ENCODE measurements at places on chromosomes 5 and 9. TPM values are rescaled to one million over a fixed set of nuclear protein-coding genes. Genes with fewer than 3 reads are reported as not detected.

The ABCA1 gene
- 19.4 TPM for total RNA-seq

DNA sequence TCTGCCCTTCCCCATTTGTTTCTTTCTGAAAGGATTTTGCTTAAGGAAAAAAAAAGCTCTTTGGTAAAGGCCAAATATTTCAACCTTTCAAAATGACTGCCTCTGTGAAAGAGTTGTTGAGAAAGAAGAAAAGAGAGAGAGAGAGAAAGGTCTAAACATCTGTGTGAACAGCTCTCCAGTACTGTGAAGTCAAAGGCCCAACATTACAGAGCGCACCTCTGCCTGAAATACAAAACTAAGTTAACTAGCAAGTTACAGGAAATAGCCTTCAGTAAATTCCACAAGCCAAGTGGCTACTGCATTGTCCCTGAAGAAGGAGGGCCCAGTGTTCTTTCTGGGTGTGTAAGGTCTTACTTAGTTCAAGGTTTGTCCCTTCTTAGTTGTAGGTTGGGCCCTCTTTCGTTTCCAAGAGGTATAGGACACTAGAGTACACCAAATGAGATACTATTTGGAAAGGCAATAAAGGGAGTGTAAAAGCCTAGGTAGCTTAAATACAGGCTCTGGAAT lies 104.4 kb downstream of the THBS4 start:
- H3K4me3 ChIP-seq: no peak overlapping the region
- peak overlapping the region; percentile 88 for H3K27ac ChIP-seq
- H3K36me3 ChIP-seq: no peaks in the 10 kb centered on the region
- H3K4me1 ChIP-seq: peaks cover 18% of the 10 kb centered on the region
- no peaks in the 10 kb centered on the region for H3K27me3 ChIP-seq

DNA sequence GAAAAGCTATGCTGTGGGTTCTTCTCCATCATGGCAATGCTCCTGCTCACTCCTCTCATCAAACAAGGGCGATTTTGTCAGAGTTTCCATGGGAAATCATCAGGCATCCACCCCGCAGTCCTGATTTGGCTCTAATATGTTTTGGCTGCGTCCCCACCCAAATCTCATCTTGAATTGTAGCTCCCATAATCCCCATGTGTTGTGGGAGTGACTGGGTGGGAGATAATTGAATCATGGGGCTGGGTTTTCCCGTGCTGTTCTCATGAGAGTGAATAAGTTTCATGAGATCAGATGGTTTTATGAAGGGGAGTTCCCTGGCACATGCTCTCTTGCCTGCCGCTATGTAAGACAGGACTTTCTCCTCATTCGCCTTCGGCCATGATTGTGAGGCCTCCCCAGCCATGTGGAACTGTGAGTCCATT lies 163.8 kb downstream of the GADD45G start:
- H3K27me3 ChIP-seq: no peaks in the 10 kb centered on the region
- H3K4me1 ChIP-seq: no peaks in the 10 kb centered on the region
- no peak overlapping the region for H3K4me3 ChIP-seq
- H3K36me3 ChIP-seq: no peaks in the 10 kb centered on the region
- H3K27ac ChIP-seq: no peak overlapping the region

The DDX4 gene
- total RNA-seq: not detected

The SLC2A6 gene
- total RNA-seq: 1.2 TPM

The RNF183 gene
- 0.38 TPM for total RNA-seq

- DNase-seq: no peak
- no peak overlapping the region for H3K4me3 ChIP-seq
- no peak overlapping the region for H3K27ac ChIP-seq
- no peaks in the 10 kb centered on the region for H3K4me1 ChIP-seq
- no peaks in the 10 kb centered on the region for H3K36me3 ChIP-seq
- no peaks in the 10 kb centered on the region for H3K27me3 ChIP-seq
These were observed 40.3 kb upstream of the NAA35 start for GRCh38 chr9:85900504-85901201.

- no peak for DNase-seq
- H3K4me1 ChIP-seq: peaks cover 1% of the 10 kb centered on the region
- H3K36me3 ChIP-seq: no peaks in the 10 kb centered on the region
- no peak overlapping the region for H3K27ac ChIP-seq
- H3K4me3 ChIP-seq: no peak overlapping the region
These were observed 40.4 kb upstream of the SMU1 start for GRCh38 chr9:33116860-33117259.

DNA sequence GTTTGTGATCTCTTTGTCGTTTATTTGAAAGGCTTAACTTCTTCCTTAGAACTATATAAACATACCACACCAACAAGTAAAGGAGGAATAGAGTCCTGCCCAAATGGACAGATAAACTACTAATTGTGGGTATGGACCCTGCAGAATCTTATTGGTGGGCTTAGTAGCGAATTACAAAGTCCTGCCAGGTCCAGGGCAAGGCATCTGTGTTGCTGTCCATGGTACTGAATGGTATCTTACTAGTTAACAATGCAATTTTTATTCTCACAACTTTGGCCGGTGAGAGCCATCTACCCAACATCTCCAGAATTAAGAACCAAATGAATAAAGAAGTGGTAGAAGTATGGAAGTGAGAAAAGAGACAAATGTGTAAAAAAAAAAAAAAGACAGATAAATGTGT lies 1782.4 kb upstream of the WWC1 start:
- H3K4me1 ChIP-seq: no peaks in the 10 kb centered on the region
- no peak for DNase-seq
- no peaks in the 10 kb centered on the region for H3K36me3 ChIP-seq
- H3K27me3 ChIP-seq: no peaks in the 10 kb centered on the region

DNA sequence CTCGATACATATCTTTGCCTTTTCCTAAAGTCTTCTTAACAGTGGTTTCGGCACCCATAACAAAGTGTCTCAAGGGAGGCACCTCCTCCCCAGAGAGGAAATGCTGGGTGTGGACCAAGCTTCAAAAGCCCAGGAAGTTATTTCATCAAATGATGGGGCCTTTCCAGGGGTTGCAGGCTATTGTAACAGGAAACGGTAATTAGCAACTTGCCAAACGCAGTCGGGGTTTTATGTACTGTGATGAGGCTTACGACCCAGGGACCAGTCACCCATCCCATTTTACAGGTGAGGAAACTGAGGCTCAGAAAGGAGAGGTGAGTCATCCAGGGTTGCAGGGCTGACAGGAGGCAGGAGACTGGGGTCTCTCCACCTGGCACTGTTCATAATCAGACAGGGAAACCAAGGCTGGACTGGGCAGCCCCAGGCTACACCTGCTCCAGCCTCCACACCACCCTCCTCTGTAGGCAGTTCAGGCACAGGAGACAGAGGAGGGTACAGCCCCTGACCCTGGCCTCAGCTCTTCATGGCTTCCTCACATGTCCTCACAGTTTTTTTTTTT lies 30.0 kb upstream of the SUSD3 start:
- H3K27ac ChIP-seq: no peak overlapping the region
- no peak for DNase-seq
- no peak overlapping the region for H3K4me3 ChIP-seq
- H3K27me3 ChIP-seq: no peaks in the 10 kb centered on the region
- no peaks in the 10 kb centered on the region for H3K36me3 ChIP-seq

- no peaks in the 10 kb centered on the region for H3K4me1 ChIP-seq
- H3K27me3 ChIP-seq: no peaks in the 10 kb centered on the region
- H3K27ac ChIP-seq: no peak overlapping the region
- H3K4me3 ChIP-seq: no peak overlapping the region
- no peaks in the 10 kb centered on the region for H3K36me3 ChIP-seq
These were observed 374.2 kb upstream of the TYRP1 start for GRCh38 chr9:12318732-12319685.

DNA sequence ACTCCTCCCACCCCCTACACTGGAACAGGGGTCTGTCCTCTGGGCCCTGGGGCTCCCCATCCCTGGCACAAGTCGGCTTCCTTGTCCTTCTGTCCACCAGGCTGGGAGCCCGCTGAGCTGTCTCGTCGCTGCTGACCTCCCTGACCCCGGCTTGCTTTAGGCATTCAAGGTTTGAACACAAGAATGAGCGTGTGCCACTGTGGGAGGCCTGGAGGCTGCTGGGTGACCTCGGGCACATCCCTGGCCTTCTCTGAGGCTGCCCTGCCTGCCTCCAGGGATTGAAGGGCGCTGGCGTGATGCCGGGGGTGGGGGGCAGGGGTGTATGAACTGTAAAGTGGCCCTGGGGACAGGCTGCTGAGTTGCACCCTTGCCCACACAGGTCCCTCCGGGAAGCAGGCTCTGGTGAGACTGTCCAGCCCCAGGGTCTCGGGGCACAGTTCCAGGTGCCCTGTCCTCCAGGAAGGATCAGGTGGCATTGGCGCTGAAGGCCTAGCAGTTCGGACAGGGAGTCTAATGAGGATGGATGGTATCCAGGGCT lies 18.2 kb downstream of the FIBCD1 start:
- H3K27ac ChIP-seq: no peak overlapping the region
- H3K4me3 ChIP-seq: no peak overlapping the region
- no peaks in the 10 kb centered on the region for H3K36me3 ChIP-seq

The BARX1 gene
- not detected for total RNA-seq

- H3K27me3 ChIP-seq: no peaks in the 10 kb centered on the region
- DNase-seq: no peak
- no peak overlapping the region for H3K4me3 ChIP-seq
- H3K36me3 ChIP-seq: no peaks in the 10 kb centered on the region
These were observed 614.7 kb downstream of the ISL1 start for GRCh38 chr5:51997949-51998348.

The BARHL1 gene
- total RNA-seq: not detected

DNA sequence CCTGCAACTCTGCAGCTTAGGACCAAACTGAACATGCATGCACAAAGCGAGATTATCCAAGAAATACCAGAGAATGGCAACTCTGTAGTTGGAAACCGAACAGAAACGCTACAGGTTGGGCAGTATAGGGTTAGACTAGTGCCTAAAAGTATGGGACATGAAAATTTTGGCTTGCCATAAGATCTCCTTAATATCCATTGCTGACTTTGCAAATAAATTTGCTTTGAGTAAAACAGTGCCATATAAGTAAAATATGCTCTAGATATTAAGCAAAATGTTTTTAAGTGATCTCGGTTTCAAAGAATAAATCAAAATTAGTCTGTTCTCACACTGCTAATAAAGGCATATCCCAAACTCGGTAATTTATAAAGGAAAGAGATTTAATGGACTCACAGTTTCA lies 456.0 kb downstream of the PRDM9 start:
- no peaks in the 10 kb centered on the region for H3K4me1 ChIP-seq
- H3K27ac ChIP-seq: no peak overlapping the region
- no peaks in the 10 kb centered on the region for H3K27me3 ChIP-seq
- no peaks in the 10 kb centered on the region for H3K36me3 ChIP-seq

DNA sequence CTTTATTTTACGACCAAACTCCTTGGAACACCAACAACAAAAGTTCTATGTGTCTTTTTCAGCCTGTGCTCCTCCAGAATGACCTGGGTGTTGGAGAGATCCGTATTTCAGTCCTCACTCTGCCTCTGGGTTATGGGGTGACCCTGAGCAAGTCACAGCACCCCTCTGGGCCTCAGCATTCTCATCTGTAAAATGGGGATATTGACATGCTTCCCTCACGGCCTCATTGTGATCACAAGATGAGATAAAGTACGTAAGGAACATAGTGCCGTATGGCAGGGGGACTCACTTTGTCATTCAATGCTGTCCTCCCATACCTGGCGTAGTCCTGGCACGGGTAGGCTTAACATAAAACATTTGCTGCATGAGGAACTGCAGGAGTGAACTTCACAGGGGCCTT lies 123.0 kb upstream of the HAND1 start:
- no peak overlapping the region for H3K4me3 ChIP-seq
- no peak for DNase-seq
- no peak overlapping the region for H3K27ac ChIP-seq
- no peaks in the 10 kb centered on the region for H3K36me3 ChIP-seq
- no peaks in the 10 kb centered on the region for H3K4me1 ChIP-seq
- H3K27me3 ChIP-seq: no peaks in the 10 kb centered on the region

The FAM13B gene
- total RNA-seq: 40.7 TPM

All from ovary (tissue), 10 donors.